ENCODE measurements at places on chromosomes 11 and 22.

DNA sequence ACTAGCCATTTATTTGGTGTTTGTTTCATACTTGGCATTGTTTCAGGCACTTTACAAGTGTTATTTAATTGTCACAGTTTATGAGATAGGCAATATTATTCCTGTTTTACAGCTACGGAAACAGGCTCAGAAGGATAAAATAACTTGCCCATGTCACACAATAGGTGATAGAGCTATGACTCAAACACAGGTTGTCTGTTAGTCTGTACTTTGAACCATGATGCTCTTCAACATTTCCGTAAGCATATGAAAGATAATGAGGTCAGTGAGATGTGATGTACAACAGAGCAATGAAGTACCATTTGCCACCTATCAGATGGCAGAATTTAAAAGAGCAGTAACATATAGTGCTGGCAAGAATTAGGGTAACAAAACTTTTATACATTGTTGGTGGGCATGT, 15.3 kb downstream of the TUG1 start:
- no peak for DNase-seq

DNA sequence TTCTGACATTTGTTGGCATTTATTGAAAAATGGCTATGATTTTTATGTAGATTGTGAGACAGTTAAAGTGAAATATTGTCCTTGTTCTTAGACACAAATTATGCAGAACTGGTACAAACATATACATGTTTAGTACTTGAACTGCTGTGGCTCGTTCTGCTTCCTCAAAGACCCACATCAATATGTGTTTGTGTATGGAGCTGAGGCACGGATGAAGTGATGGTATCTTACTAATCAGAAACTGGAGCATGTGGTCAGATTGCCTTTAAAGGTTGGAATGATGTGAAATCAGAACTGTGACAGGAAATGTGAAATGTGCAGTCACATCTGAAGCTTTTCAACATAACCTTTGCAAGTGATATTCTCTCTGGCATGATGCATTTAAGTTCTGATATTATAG, 130.4 kb downstream of the NAV2 start:
- no peak for DNase-seq

GRCh38 chr22:29755889-29756288, 10.9 kb downstream of the ZMAT5 start:
- DNase-seq: no peak

DNA sequence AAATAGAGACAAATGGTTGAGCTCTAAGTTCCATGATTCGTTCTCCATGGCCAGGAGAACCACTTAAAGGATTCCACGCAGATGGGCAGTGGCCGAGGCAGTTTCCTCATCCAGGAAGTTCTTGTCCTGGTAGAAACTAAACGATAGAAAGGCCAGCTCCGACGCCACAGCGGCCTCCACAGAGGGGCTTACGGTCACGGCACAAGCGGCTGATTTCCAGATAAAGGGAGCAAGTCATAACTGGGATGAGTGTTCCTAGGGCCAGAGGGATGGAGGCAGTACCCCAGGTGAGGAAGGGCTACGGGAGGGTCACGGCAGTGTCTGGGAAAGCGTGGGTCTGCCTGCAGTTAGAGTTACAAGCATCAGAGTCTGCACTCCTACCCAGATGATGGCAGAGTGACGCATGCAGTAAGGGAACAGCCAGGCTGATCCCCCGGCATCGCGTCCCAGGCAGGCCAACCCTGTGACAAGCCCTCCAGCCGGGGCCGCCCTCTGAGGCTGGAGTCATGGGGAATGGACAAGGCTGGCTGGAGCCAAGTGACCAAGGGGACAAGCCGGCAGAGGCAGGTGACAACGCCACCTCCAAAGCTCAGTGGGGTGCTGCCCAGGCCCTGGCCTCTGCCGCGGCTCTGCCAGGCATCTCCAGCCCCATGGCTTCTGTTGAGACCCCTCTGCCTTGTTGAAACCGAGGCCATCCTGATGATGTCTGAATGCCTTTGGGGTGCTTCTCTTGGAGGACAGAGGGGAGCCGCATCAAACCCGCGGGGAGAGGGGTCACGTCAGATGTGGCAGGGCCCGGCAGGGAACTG, 475.1 kb downstream of the BRD1 start:
- DNase-seq: no peak

DNA sequence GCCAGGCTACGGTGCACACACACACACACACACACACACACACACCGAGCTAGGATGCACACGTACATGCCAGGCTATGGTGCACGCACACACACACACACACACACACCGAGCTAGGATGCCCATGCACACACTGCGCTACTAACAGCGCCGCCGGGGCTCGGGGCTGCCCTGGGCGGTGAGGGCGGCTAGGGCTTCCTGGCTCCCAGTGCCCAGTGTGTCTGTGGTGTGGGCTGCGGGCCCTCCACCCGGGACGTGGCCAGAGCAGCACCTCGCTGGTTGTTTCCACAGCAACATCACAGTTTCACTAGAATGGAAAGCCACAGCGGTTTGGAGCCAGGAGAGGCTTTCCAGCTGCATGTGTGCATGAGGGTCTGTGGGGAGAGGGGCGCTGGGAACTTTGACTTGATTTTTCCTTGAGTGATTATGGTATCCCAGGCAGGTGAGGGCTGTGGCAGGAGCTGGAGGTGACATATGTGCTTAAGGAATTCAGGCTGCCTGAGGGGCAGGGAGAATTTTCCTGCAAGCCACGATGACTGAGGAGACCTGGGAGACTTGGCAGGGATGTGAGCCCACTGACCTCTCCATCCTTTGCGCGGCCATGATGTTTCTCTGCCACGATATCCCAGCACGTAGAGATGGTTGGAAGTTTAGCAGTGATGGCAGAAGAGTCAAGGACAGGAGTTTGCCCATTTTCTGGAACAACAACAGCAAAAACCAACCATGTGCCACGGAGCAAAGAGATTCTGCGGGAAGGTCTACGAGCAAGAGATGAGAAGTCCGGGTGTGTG, 195.9 kb downstream of the SNX19 start:
- DNase-seq: no peak

DNA sequence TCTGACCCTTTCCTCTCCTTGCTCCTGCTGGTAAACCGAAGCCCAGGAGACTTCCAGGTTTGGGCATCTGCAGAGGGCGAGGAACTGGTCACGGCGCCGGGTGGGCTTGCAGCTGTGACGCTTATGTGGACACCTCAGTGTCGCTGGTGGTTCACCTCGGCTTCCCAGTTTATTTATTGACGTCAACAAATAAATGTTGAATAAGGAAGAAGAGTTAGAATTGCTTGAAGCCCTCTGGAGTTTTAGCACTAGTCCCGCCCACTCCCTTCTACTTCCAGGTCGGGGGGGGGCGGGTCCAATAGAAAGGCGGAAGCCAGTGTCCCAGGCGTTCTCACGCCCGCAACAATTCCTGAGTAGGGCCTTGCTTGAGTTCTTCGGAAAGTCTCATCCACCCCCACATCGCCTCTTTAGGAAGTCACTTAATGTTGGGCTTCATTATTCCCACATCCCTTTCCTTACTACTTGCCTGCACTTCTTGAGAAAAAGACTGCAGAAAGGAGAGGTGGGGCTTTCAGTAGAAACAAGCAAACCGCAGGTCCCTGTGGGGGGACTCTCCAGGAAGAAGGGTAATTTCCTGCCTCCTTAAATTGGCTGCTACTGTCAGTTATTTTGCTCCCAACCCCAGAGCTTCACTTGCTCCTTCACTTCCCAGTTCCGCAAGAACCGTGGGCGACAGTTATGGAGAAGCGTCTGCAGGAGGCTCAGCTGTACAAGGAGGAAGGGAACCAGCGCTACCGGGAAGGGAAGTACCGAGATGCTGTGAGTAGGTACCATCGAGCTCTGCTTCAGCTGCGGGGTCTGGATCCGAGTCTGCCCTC, at the start of gene TTC9C:
Gene TTC9C (plus strand): TSS at position 316 of the 818 bp plus-strand sequence. CDS start 363 bp downstream, at position 679.
- DNase-seq: peak; percentile 78
